ENCODE measurements at places on chromosomes 16 and 17. TPM values are rescaled to one million over a fixed set of nuclear protein-coding genes. Genes with fewer than 3 reads are reported as not detected.

DNA sequence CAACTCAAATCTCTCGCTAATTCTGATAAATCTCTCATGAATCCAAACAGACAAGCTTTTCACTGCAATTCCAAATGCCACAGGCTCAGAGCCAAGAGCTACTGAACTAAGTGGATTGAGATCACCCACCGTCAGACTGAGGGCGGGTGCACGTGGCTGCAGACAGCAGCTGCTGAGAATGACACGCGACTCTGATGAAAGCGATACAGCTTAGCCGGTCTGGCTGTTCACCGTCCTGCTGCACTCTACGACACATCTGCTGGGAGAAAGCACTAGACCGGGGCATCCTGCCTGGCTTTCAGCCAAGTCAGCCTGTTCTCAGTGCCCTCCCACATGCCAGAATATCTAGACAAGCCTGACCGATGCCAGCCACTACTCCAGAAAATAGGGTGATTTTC, 42.6 kb downstream of the KLHDC4 start:
- peak; percentile 94 for DNase-seq
- peak overlapping the region; percentile 6 for H3K4me3 ChIP-seq
- no peak overlapping the region for H3K27ac ChIP-seq
- H3K27me3 ChIP-seq, result no peaks in the 10 kb centered on the region

DNA sequence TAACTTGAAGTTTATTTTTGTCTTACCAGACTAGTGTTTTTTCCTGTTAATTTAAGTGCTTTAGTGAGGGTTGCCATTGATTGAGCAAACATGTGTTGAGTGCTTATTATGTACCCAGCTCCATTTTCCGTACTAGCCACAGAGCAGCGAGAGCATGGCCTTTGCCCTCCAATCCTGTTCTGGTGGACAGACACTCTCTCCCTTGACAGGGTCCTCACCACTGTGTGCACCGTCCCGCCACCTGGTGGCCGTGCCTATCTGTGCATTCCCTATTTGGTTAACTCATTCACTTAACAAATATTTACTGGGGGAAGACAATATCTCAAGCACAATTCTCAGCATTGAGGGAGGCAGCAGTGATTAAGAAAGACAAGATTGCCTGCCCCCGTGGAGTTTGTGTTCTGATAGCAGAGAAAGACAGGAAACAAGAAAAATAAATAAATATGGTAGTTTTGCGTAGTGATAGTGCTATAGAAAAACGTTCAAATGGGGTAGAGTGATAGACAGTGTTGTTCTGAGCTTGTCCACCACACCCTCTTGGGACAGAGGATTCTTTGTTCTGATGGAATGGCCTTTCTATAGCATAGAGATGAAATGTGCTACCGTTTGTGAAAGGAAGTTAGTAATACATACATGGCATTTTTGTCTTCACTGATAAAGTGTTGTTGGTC, 13.0 kb downstream of the CDH13 start:
- H3K36me3 ChIP-seq, result no peaks in the 10 kb centered on the region
- peak; percentile 41 for DNase-seq
- H3K27me3 ChIP-seq, result no peaks in the 10 kb centered on the region
- H3K27ac ChIP-seq, result peak overlapping the region; percentile 90
- H3K4me1 ChIP-seq, result peaks cover 35% of the 10 kb centered on the region

The ZBTB4 gene
- total RNA-seq, result 31.0 TPM

DNA sequence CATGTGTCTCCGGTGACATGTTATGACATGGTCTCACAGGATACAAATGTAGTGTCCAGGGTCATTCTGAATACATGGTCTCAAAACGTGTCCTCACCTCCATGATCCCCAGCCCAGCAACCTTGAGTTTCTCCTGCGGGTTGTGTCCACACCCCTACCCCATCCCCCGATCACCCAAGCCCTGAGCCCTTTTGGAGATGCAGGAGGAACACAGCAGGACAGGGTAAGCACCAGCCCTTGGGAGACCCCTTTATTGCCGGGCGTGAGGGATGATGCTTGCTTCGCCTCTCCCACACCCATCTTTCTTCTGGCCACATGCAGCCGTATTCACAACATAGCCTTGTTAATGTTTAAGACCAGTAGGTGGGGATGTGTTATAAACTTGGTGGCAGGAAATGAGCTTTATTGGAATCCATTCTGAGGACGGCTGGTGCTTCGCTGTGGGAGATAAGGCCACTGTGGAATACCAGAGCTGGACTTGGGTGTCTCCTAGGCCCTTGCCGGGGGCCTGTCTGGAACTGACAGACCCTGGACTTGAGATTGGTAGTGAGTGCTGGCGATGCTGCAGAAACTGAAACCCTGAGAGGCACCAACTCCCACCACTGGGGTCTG, 5.5 kb downstream of the TMEM132E start:
- H3K27me3 ChIP-seq, result peaks cover 34% of the 10 kb centered on the region
- no peaks in the 10 kb centered on the region for H3K36me3 ChIP-seq
- peaks cover 2% of the 10 kb centered on the region for H3K4me1 ChIP-seq
- peak; percentile 4 for DNase-seq
- no peak overlapping the region for H3K27ac ChIP-seq

DNA sequence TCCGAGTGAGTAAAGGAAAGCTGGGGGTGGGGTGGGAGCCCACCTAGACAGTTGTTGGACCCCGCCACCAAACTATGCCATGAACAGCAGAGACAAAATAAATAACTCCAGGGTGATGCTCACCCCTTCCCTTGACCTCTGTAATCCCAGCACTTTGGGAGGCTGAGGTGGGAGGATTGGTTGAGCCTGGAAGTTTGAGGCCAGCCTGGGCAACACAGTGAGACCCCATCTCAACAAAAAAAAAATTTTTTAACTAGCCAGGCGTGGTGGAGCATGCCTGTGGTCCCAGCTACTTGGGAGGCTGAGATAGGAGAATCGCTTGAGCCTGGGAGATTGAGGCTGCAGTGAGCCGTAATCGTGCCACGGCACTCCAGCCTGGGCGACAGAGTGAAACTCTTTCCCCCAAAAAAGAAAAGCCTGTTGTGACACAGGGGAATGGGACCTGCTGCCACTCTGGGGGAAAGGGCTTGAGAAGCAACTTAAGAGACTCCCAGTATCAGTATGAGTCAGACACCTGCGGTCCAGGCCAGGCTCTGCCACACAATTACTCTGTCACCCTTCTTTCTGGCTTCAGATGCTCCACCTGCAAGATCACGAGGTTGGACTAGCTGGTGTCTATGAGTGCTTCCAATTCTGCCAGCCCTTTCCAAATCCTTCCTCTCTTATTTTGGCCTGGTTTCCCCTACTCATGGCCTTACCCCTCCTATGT, 5.0 kb downstream of the SGCA start:
- H3K27me3 ChIP-seq, result no peaks in the 10 kb centered on the region
- peaks cover 18% of the 10 kb centered on the region for H3K4me1 ChIP-seq
- no peaks in the 10 kb centered on the region for H3K36me3 ChIP-seq

GRCh38 chr16:83046664-83047063, 419.9 kb downstream of the CDH13 start:
- no peaks in the 10 kb centered on the region for H3K27me3 ChIP-seq

DNA sequence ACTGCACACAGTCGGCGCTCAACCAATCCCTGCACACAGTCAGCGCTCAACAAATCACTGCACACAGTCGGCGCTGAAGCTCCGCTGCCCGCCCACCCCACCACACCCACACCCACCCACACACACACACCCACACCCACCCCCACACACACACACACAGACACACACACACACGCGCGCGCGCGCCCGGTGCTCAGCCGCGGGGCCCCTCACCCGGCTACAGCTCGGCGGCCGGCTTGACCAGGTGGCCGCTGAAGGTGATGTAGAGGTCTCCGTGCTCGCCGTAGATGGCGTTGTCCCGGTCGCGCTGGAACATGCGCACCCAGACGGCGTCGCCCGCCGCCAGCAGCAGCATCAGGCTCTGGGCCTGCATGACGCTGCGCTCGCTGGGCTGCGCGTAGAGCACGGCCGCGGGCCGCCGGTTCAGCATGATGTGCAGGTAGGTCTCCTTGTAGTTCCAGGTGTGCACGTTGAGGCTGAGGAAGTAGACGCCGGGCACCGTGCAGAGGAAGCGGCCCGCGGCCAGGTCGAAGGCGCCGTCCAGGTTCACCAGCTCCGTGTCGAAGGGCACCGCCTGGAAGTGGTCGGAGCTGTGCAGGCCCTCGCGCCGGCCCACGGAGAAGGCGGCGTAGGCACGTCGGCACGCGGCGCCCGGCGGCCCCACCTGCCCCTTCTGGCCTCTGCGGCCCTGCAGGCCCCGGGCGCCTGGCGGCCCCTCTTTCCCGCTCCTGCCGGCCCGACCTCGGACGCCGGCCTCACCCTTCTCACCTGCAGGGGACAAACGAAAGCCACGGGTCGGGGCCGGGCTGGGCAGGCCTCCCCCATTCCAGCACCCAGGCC, 2.5 kb downstream of the C1QTNF8 start:
- DNase-seq, result no peak
- H3K4me1 ChIP-seq, result no peaks in the 10 kb centered on the region
- H3K27me3 ChIP-seq, result peaks cover 6% of the 10 kb centered on the region
- no peak overlapping the region for H3K4me3 ChIP-seq

The SLFN13 gene
- 2.7 TPM for total RNA-seq

GRCh38 chr16:20878682-20879147, 21.4 kb downstream of the DCUN1D3 start:
- H3K36me3 ChIP-seq, result no peaks in the 10 kb centered on the region
- no peak for DNase-seq
- peak overlapping the region; percentile 58 for H3K27ac ChIP-seq
- peaks cover 24% of the 10 kb centered on the region for H3K4me1 ChIP-seq
- H3K4me3 ChIP-seq, result no peak overlapping the region
- no peaks in the 10 kb centered on the region for H3K27me3 ChIP-seq

DNA sequence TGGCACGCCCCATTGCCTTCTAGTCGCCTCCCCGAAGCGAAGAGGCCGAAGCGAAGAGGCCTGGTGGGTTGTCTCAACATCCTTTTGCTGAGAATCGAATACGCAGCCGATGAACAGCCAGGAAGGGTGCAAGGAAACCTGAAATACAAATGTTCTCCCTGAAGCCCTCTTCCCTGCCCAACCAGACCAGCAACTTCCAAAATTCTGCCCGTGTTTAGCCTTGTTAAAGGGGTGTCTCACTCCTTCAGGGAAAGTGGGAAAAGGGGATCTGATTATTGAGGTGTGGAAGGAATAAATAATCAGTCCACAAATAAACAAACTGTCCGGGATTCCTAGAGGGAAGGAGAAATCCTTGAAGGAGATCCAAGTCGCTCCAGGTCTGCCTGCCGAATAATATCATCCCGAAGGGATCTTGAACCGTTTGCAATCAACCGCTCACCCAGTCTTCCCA, 1.4 kb upstream of the FOXC2 start:
- H3K4me1 ChIP-seq, result peaks cover 17% of the 10 kb centered on the region
- H3K36me3 ChIP-seq, result peaks cover 8% of the 10 kb centered on the region
- no peaks in the 10 kb centered on the region for H3K27me3 ChIP-seq
- H3K4me3 ChIP-seq, result peak overlapping the region; percentile 97
- H3K27ac ChIP-seq, result peak overlapping the region; percentile 61

DNA sequence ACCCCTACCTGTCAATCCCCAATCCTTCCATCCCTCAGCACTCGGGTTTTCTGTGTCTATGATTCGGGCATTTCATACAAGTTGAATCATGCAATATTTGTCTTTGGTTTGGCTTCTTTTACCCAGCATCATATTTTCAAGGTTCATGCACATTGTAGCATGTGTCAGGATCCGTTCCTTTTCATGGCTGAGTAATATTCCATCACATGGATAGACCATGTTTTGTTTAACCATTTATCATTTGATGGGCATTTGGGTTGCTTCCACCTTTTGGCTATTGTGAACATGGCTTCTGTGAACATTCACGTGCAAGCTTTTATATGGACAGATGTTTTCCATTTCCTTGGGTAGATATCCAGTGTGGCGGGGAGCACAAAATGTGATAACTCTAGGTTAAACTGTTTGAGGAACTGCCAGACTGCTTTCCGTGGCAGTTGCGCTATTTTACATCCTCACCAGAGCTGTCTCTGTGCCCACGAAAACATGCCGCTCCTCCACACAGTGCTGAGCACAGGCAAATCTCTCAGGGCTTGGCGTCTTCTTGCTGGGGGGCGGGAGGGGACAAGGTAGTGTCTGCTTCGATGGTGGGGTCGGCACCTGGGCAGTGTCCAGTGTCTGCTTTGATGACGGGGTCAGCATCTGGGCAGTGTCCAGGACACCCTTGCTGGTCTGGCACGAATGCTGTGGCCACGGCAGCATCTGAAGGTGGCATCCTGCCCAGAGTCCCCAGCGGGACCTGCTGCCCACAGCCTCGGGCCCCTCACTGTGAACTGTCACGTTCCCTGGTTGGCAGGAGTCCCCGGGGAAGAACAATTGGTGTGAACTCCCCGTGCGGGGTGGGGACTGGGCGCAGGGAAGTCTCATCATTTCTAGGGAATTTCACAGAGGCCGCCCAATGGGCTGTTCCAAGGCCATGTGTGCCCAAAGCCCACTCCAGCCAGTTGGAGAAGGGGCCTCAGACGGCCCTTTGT, 32.4 kb upstream of the JPH3 start:
- no peak overlapping the region for H3K27ac ChIP-seq
- no peaks in the 10 kb centered on the region for H3K36me3 ChIP-seq
- H3K4me1 ChIP-seq, result peaks cover 9% of the 10 kb centered on the region
- H3K4me3 ChIP-seq, result no peak overlapping the region
- H3K27me3 ChIP-seq, result peaks cover 6% of the 10 kb centered on the region

DNA sequence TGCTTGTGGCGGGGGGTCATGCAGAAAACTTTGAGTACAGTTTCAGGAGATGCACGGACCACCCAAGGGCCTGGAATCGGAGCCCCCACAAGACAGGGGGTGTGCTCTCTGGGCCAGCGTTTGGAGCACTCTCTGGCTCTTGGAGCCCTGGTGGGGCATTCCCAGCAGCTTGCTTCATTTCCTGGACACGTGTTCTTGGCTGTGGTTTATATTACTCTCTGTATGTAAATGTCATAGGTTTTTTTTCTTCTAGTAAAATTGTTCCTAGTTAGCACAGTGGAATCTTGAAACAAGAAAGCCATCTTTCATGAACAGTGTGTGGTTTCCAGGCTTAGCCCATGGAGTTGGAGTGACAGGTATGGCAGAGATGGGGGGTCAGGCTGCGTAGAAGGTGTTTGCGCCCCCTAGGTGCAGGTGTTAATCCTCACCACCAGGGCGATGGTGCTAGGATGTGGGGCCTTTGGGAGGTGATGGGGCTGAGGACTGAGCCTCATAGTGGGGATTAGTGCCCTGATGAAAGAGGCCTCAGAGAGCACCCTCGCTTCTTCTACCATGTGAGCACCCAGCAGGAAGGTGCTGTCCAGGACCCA, 79.8 kb downstream of the JPH3 start:
- peaks cover 9% of the 10 kb centered on the region for H3K4me1 ChIP-seq
- peaks cover 8% of the 10 kb centered on the region for H3K27me3 ChIP-seq
- no peak overlapping the region for H3K4me3 ChIP-seq
- no peak overlapping the region for H3K27ac ChIP-seq
- DNase-seq, result peak; percentile 55

GRCh38 chr17:72152387-72152929, 31.6 kb downstream of the SOX9 start:
- no peak overlapping the region for H3K27ac ChIP-seq
- no peaks in the 10 kb centered on the region for H3K36me3 ChIP-seq

DNA sequence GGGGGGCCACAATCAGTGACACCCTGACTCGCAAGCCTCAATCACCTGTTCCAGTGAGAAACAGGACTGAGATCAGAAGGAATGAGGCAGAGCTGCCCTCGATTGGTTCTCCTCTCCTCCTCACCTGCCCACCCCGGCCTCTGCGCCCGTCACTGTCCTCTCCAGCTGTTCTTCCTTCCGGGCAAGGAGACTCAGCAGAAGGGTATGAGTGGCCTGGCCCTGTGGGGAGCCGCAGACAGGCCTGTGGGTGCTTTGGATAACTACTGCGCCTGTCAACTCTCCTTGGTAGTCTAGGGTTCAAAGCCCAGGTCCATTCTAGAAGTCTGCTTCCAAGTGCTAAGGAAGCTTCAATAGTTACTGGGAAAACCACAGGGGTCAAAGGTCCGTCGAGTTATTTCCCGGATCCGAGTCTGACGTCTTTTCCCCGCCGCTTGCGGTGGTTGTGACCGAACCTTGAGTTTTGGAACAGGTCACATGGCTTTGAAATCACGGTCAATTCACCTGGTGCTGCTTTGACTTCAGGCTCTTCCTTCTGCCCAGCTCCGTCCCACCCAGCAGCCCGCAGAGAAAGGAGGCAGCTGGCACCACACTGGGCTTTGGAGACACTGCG, 8.3 kb downstream of the CARD14 start:
- DNase-seq, result no peak
- H3K27ac ChIP-seq, result no peak overlapping the region
- H3K4me3 ChIP-seq, result no peak overlapping the region

Measured in astrocyte (in vitro differentiated cells and primary cell).